ENCODE measurements at places on chromosomes 6 and 20.
A peak's percentile ranks its signal among the peaks of the same experiment; 100 is the strongest.

DNA sequence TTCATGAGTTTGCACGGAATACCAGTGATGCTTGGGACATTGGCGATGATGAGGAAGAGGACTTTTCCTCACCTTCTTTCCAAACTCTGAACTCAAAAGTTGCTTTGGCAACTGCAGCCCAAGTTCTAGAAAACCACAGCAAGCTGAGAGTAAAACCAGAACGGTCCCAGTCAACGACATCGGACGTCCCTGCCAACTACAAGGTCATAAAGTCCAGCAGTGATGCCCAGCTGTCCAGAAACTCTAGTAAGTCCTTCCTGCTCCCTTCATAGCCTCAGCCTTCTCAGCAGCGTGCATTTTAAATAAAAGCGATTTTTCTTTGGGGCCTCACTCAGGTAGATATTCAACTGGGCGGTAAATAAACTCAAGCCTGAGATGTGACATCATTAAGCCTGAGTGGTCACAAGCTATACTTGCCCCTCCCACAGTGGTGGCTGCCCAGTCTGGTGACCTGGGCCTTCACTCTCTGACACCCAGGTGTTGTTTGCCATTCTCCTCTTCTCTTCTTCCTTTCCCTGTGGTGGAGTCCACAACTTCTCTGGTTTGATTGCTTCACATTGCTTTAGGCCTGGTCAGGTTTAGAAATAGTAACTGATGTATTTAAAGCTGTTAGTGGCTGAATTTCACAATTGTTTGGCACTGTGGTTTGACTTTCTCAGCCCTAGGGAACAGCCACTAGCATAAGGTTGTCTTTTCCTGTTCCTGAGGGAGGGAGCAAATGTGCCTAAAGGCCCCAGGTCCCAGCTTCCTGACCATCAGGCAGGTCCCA lies 21.6 kb upstream of the TMEM217 start:
- no peak for DNase-seq

GRCh38 chr6:37168811-37169495 lies 999 bp upstream of the PIM1 start:
- no peak for DNase-seq

DNA sequence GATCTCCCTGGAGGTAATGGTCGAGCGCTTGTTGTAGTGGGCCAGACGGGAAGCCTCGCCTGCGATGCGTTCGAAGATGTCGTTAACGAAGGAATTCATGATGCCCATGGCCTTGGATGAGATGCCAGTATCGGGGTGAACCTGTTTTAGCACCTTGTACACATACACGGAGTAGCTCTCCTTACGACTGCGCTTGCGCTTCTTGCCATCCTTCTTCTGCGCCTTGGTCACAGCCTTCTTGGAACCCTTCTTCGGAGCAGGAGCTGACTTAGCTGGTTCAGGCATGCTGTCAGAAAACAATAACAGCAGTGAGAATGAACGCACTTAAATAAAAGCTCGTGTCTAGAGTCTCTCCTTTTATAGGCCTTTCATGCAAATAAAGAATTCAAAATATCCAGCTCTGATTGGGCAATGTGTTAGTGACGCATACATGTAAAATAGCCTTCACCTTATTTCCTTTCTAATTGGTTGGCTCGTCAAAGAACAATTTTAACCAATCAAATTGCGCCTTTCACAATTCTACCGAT lies 129.2 kb downstream of the HFE start:
- no peak for DNase-seq

GRCh38 chr6:121881974-121882667 lies 446.7 kb downstream of the GJA1 start:
- no peak for DNase-seq

GRCh38 chr6:124466949-124467348 lies 495.3 kb upstream of the RNF217 start:
- DNase-seq = no peak

DNA sequence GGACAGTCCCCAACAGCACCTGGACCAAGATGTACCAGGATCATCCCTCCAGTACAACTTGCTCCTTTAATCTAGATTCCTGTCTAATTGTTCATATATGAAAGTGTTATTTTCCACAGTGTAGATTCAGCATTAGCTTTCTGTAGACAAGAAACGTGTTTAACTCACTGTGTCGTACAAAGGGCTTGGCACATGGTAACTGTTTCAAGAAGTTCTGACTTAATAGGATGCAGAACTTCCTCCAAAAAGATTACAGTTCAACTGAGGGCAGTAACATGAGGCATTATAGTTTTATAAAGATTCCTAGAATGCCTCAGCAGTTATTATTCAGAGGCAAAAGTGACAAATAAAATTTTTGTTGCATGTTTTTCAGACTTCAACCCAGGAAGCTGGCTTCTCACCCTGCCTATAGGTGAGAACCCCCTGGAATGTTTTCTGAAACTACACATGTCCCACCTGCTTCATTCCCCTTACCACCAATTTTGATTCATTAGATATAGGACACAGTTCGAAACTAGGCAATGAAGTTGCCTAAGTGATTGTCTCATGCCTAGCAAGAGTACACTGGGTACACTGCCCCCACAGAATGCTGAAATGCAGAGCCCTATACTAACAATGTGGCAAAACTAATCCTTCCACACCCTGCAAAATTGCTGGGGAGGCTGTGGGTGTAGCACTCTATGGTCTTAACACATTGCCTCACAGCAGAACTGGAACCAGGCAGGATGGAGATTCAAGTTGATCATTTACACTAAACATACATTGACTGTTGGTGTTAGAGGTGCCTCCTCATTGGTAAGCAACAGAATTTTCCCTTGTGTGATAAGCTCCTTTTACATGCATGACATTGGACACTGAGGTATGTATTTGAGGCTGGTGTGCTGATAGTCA lies 22.6 kb upstream of the SH3BGRL2 start:
- no peak for DNase-seq

GRCh38 chr6:125884634-125885371 lies 71.8 kb upstream of the HINT3 start:
- peak; percentile 62 for DNase-seq

DNA sequence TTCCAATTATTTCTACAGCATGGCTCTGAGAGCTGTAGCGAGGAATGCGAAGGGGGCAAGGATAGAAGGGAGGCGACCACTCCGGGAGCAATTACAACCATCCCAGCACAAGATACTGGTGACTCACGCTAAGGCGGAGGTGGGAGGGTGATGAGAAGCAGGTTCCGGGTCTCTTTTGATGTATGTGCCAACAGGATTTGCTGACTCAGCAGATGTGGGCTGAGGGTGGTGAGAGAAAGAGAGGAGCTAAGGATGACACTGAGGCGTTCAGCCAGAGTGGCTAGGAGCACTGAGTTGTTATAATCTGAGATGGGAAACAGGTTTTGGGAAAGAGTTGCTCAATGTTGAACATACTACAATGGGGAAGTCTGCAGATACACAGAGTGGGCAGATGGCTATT lies 9.3 kb upstream of the TXNDC5 start:
- DNase-seq = peak; percentile 68

DNA sequence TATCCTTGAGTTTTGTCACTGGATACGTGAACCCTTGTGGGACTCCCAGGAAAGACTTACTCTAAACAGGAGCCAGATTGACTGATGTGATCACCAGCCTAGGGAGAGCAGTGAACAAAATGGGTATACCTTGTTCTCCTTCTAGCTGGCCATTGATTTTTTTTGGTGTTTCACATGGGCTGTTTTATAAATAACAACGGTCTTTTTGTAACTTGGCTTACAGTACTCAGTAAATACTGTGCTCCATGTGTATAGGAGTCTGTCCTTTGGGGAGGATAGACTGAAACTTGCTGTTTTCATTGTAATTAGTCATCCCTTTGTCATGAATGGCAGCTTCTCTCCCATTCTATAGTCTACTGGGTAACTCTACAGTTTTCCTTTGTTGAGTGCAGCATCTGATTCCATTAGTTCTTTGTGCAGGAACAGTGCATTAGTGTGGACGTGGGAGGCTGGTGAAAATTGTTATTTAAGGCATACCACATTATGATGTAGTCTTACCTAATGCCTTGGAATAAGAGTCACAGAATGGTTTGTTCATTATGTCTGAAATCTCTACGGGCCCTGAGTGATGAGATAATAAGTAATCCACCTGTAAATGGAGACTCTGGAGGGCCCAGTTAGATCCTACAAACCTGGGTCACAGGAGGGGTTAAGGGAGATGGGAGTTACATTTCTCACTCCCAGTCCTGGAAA lies 89.5 kb downstream of the TIAM2 start:
- DNase-seq = no peak

- DNase-seq = no peak
These were observed 144.7 kb downstream of the TASP1 start for GRCh38 chr20:13494019-13494418.

GRCh38 chr6:105593805-105594671 lies 191.2 kb upstream of the PREP start:
- DNase-seq = no peak

GRCh38 chr20:59663513-59664060 lies 59.2 kb downstream of the PHACTR3 start:
- DNase-seq = no peak

DNA sequence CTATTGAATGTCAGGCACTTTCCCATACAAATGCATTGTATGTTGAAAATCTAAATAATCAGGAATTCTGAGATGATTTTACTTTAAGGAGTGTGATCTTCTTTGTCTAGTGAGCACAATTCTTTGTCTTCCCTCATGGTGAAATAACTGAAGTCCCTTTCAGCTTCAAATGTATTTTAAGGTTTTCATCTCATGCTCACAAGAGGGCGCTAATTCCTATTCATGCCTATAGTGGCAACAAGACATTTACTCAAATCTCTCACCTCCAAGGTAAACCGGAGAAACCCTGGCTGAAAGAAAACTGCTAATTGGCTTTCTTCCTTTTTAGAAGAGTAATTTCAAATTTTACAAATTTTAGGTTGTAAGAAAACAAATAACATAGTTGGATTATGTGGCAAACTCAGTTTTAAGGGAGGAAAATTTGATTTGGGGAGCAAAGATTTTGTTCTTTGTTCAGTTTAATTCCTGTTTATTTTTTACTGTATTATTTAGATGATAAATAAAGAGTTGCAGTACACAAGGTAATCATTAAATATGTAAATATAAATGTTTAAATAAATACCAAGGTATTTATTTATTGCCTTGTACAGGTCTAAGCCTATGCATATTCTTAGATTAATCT lies 69.1 kb downstream of the SLC35F1 start:
- DNase-seq = peak; percentile 13

GRCh38 chr6:131054392-131055250 lies 8.4 kb downstream of the EPB41L2 start:
- no peak for DNase-seq

- DNase-seq = no peak
These were observed 1087.6 kb upstream of the CITED2 start for GRCh38 chr6:140462076-140462452.

- DNase-seq = no peak
These were observed 317.6 kb downstream of the HDGFL1 start for GRCh38 chr6:22886650-22887581.

GRCh38 chr6:98904096-98904495 lies 43.6 kb downstream of the FBXL4 start:
- DNase-seq = no peak

DNA sequence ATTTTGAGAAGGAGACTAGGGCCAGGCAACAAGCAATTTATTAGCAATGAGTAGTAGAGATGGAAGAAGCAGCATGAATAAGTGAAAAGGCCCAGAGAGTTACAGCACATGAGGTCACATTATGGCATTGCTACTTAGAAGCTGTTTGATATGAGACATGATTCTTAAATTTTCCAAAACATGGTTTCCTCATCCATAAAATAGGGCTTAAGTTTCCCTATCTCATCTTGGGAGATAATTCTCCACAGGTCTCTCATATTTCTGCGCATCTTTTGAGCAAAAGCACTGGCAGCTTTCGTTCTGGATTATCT lies 656.1 kb downstream of the EPHA7 start:
- DNase-seq = no peak

- no peak for DNase-seq
These were observed 175.5 kb downstream of the BTBD3 start for GRCh38 chr20:12093057-12093796.

- no peak for DNase-seq
These were observed 28.0 kb downstream of the PEX3 start for GRCh38 chr6:143478479-143479062.

DNA sequence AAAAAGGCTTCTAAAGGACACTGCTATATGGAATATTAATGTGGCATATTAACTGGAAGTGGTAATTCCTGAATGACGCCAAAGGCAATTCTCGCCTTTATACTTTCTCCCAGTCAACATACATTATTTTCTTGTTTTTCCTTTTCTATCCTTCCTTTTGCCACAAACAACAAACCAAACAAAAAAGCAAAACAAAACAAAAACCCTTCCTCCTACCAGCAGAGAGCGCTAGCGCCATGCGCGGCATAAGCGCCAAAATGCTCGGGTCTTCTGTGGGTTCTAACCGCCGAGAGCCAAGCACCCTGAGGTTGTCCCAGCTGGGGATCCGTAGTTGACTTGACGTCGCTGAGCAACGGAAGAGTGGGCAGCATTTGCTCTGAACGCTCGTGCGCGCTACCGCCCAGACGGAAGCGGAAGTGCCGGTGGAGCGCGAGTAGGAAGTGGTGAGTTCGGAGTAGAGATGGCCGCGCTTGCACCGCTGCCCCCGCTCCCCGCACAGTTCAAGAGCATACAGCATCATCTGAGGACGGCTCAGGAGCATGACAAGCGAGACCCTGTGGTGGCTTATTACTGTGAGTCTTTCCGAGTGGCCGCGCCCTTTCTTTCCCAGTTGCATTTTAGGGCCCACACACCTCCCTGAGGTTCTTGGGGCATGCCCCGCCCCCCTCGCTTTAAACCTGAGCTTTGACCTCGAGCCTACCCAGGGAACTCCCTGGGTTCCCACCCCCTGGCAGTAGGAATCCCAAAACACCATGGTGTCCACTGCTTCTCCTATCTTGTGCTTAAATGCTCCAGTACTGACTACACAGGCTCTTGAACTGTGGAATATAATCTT lies at the start of the genes NMBR and VTA1:
TSS of gene NMBR (minus strand) at position 295 of the 835 bp plus-strand sequence. CDS start 58,464 bp downstream, outside the sequence.
TSS of gene VTA1 (plus strand) at position 436 of the 835 bp plus-strand sequence. CDS start at position 461, 25 bp downstream.
- DNase-seq = peak; percentile 99

GRCh38 chr6:111080698-111081097 lies 6.6 kb upstream of the SLC16A10 start:
- no peak for DNase-seq

DNA sequence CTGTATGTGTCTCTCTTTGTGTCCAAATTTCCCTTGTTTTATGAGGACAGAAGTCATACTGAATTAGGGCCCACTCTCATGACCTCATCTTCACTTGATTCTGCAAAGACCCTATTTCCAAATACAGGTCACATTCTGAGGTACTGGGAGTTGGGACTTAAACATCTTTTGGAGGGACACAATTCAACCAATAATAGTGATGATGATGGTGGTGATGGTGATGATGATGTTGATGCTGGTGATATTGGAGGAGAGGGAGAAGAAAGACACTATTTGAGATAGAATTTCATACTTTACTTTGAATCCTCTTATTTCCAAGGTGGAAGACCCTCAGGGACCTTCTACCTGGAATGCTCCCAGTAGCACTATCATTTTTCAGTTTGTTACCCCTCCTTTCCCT lies 21.2 kb upstream of the KCNK5 start:
- no peak for DNase-seq

- no peak for DNase-seq
These were observed 85.9 kb downstream of the CEP162 start for GRCh38 chr6:84141521-84141920.
